Fibroblast of villous mesenchyme (primary cell): ENCODE measurements at places on chromosomes 3 and 15. TPM values are rescaled to one million over a fixed set of nuclear protein-coding genes. Genes with fewer than 3 reads are reported as not detected.
A peak's percentile ranks its signal among the peaks of the same experiment; 100 is the strongest.

GRCh38 chr15:73153024-73153423 is 100.8 kb downstream of the NEO1 start:
- DNase-seq = no peak

GRCh38 chr3:81716870-81717509 is 44.5 kb downstream of the GBE1 start:
- peak; percentile 76 for DNase-seq

DNA sequence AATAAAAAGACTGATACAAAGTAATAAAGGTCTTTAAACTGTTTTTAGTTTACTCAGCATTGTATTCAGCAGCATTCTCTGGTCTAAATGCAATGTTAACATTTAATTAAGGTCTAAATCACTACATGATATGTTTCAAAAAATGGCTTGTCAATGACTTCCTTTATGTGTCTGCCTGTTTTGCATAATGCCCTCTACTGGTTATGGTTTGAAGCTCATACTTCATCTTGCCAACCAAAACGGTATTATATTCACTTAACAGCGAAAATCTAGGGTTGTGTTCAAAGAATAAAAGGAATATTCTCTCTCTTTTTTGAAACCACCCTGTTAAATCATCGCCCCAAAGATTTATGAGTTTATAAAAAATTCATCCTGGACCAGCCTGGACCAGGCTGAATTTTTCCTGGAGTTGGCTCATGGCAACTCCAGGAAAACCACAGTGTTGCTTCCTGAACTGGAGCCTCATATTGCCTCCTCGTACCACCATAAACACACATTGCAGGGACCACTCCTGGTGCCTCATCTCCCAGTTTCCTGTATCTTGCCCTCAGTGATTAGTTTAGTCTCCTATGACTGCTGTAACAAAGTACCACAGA is 6.7 kb upstream of the NCEH1 start:
- no peak for DNase-seq

DNA sequence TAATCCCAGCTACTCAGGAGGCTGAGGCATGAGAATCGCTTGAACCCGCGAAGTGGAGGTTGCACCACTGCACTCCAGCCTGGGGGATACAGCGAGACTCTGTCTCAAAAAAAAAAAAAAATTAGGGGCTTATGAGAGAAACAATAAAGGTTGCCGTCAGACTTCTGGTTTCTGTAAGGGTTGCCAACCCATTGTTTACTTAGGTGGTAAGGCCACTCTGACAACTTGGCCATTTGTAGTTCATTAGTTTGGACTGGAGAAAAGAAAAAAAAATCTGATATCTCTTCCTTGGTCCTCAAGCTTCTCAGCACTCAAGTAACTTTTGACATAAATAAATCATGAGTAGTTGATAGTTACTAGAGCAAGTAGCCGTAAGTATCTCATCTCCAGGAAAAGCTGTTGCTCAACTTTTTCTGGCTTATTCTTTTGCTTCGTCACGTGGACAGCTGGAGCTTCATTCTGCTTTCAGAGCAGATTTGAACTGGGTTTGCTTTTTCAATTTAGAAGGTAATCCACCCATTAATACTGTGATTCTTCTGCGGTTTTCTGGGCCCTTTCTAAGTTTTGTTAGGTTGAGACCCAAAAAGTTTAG is 9.4 kb downstream of the SNX1 start:
- peak; percentile 85 for DNase-seq

DNA sequence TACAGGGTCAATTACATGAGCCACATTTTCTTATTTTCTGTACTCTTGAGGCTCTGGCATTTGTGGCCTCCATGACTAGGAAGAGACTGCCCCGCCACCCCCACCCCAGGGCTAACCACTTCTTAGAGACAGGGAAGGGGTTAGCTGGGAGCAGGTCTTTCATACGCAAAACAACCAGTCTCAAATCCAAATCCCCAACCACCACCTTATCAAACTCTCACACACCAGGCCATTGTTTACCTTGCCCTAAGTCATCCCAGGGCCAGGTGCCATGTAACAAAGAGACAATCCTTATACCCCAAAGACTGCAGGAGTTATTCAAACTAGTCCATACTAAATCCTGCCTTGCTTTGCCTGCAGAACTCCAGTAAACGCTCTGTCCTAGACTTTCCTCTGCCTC is 77.8 kb downstream of the B3GNT5 start:
- DNase-seq = no peak

DNA sequence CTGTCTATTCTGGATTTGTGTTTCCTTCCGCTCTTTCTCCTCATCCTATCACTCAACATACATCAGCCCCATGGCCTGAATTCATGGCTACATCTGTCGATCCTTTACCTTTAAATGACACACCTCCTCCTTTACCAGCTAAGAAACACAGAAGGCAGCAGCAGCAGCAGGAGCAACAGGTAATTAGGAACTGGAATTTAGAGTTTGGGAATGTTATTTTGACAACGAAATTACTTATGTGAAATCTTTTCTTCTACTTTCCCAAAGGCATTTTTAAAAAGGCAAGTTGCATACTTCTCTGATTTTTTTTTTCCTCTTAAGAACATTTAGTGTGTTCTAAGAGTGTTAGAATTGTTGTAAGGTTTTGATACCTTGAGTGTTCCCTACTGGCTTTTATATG is 29.1 kb upstream of the ABHD10 start:
- no peak for DNase-seq

The CP gene
- under 0.01 TPM in 1 of 2 replicates, not detected in the other for total RNA-seq
